Daoy (cell line): ENCODE measurements at places on chromosomes 2 and 18. TPM values are rescaled to one million over a fixed set of nuclear protein-coding genes. Genes with fewer than 3 reads are reported as not detected.

GRCh38 chr2:168434146-168434545, 21.9 kb upstream of the CERS6 start:
- DNase-seq: peak; percentile 13

DNA sequence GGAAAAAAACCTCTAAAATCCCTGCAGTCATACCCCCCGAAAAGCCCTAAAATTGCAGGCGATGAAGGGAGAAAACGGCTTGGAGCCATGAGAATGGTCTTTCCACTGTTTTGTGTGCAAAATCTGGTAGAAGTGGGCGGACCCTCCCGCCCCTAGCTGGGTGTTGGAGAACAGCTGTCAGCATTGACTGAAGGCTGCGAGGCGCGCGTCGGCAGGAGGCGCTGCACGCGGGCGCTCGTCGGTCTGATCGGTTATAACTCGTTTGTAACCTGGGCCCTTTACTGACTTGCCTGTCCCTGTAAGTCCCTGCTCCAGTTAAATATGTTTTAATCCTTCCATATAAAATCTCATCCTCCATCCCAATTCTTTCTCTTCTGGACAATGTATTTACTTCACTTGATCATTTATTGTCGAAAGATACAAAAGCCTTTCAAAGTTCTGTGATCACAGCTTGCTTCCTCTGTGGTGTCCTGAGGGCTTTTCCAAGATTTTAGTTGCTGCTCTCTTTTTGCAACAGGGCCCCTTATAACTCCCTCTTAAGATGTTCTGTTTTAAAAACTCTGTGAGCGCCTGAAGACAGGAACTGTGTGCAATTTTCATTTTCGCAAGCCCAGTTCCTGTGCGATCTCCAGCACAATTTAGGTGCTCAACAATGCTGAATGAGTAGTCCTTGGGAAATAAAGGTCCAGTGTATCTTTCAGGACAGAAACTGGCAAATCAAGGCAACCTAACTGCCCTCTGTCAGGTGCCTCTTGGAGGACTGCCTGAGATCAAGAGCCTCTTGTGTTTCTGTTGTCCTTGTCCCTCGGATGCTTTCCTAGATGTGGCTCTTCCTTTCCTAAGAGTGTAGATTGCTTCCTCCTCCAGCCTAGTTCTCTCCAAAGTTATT, 918 bp upstream of the HNRNPLL start:
- DNase-seq: peak; percentile 92

The STARD6 gene
- 0.11 TPM in 1 of 2 replicates, not detected in the other for total RNA-seq

The RBM44 gene
- total RNA-seq: 0.06 and 0.30 TPM in 2 replicates

DNA sequence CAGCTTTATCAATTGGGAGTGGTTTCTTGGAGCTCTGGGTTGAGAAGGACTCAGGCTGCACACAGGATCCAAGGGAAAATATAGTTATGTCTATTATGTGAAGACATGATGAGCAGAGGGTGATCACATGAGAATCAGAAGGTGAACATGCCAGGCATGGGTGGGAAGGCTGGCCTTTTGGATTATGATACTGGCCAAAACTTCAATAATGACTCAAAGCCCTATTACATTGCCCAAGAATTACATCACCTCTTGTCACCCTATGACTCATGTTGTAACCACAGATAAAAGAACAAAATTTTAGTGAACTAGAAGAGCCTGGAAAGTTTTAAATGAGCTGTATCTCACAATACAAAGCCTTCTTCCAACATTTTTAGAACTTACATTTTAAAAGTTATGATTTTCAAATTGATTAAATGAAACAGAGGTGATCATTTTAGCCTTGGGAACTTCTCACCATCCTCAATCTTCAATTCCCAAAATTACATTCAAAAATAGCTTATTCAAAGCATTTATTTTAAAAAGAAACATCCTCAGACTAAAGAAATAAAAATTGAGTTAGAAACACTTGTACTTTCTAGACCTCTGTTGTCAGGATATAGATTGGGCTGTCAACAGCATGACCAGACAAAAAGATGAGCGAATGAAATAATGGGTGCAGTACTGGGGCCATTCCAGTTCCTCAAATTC, 428.3 kb downstream of the MBD2 start:
- no peak for DNase-seq

GRCh38 chr2:150150144-150150543, 337.3 kb downstream of the RND3 start:
- DNase-seq: no peak

The C2orf80 gene
- not detected in 2 replicates for total RNA-seq

DNA sequence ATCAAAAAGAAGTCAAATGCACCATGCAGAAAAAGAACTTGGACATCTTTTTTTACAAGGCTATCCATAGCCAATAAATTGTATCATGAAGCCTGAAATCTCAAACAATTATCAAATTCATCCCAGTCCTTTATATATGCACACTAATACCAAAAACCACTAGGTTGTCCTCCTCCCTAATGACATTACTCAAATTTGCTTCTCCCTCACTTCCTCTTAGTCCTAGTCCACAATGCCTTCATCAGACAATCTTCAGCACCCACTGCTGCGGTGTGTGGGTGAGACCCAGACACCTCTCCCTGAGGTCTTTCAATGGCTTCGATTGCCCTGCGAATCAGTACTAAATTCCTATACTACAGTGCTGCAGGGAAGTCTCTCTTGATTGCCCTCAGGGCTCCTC, 58.1 kb downstream of the CLASP1 start:
- no peak for DNase-seq

The RBM43 gene
- 0.57 and 0.83 TPM in 2 replicates for total RNA-seq

DNA sequence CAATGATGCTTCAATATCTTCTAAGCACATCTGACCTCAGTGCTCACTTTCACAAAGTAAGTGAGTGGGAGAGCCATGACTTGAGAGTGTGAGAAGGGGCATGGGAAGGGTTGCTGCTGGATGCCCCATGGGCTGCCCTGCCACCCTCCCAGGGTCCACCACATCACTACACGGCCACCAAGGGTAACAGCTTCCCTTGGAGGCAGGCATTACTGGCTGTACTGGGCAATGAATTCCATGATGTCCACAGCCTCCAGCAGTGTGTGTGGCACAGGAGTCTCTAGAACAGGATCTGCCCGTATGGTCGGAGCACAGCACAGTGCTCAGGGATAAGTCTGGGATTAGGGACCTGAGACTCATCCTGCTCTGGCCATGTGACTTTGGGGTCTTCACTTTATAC, 481.0 kb upstream of the MYT1L start:
- DNase-seq: no peak

- DNase-seq: no peak
These were observed 52.2 kb downstream of the MARCO start for GRCh38 chr2:118994172-118994700.

DNA sequence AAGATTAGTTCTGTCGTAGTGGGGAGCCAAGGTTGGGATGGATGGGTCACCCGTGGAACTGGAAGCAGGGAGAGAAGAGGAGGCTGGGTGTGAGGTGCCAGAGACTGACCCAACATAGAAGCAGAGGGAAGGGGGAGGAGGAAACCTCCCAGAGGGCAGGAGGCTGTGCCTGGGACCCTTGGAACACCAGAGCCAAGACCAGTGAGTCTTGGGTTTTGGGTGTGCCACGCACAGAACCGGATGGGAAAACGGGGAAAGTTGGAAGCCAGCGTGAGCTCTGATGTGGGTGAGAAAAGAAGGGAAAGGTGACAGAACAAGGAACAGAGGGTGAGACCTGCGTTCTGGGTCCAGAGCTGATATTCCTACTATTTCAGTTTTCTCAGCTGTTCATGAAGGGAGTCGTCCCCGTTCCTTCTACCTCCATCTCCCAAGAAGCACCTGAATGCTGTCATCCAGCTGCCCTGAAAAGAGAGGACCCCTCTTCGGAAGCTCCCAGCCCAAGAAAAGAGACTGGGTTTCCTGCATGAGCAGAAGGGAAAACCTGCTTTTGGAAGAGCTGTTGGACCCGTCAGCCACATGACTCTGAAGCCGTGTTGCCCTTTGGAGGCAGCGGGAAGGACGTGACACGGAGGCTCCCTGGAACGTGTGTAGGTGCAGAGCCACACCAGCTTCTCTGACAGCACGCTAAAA, 250.1 kb downstream of the NDUFA10 start:
- DNase-seq: no peak

DNA sequence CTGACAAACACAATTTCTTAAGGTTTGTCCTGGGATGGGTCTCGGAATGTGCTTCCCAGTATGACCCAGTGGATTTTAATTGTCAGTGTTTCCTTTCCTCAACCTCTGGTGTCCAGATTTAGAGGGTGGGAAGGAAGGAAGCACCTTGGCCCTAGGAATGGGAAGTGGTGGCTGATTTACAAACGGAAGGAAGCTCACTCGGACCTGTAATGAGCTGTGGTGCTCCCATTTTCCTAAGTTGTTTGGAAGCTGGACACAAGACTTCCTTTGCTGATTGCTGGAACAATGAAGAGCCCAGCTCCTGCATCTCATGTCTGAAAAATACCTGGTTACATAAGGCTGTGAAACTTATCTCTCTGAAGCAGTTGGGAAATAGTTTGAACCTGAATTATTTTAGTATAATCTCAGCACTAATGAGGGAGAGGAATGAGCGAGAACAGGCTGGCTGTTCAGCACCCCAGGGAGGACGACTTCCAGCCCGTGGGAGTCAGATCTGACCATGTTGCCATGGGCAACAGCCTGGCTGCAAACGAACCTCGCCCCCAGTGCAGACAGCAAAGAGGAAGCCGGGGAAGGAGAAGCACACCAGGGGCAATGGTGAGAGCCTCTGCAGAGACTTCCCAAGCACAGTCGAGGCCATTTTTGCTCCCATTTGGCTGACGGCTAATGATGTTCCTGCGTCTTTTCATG, 74.4 kb upstream of the ASB18 start:
- DNase-seq: peak; percentile 40

DNA sequence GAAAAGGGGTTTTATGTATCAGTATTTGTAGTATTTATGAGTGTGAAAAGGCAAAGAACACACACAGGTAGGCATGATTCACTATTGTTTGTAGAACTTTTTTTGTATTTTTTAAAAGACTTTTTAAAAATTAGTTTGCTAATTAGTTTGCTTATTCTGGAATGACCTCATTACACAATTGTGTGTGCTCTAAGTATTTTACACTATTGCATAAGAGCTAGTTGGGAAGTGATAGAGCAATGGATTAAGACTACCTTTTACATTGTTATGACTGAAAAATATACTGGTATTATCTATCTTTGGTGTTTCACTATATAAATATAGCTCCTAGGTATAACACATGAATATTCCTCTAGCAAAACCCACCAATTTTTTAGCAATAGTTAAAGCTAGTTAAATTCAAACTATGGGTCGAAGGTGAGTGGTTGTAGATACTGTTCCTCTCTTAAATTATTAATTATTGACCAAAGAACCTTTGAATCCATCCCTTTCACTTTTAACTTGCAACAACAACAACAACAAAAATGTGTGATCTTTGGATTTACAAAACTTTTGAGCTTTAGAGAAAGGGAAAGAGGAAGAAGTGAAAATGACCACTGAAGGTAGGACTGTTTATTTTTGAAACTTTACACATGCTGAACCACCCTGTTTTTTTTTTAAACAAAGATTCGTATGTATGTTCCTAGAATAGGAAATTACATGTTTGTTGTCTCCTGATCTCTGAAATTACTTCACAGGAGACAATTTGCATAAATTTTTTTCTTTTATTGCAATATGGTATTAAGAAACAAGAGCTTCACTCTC, 18.7 kb downstream of the ITPRID2 start:
- DNase-seq: no peak

- DNase-seq: no peak
These were observed 75.0 kb downstream of the CERS6 start for GRCh38 chr2:168530982-168531622.

The ERMN gene
- total RNA-seq: 0.29 TPM in 1 of 2 replicates, not detected in the other

- no peak for DNase-seq
These were observed 18.5 kb upstream of the SERPINB12 start for GRCh38 chr18:63523660-63524059.

The MAP3K19 gene
- total RNA-seq: not detected in 2 replicates

GRCh38 chr2:150789376-150789905, 302.0 kb upstream of the RND3 start:
- DNase-seq: no peak

The ST8SIA5 gene
- 0.03 and 0.40 TPM in 2 replicates for total RNA-seq

- DNase-seq: no peak
These were observed 257.0 kb upstream of the GYPC start for GRCh38 chr2:126399001-126399400.

GRCh38 chr2:226256237-226256636, 543.4 kb downstream of the IRS1 start:
- DNase-seq: peak; percentile 27

The TLX2 gene
- total RNA-seq: 0.77 TPM in 1 of 2 replicates, not detected in the other

DNA sequence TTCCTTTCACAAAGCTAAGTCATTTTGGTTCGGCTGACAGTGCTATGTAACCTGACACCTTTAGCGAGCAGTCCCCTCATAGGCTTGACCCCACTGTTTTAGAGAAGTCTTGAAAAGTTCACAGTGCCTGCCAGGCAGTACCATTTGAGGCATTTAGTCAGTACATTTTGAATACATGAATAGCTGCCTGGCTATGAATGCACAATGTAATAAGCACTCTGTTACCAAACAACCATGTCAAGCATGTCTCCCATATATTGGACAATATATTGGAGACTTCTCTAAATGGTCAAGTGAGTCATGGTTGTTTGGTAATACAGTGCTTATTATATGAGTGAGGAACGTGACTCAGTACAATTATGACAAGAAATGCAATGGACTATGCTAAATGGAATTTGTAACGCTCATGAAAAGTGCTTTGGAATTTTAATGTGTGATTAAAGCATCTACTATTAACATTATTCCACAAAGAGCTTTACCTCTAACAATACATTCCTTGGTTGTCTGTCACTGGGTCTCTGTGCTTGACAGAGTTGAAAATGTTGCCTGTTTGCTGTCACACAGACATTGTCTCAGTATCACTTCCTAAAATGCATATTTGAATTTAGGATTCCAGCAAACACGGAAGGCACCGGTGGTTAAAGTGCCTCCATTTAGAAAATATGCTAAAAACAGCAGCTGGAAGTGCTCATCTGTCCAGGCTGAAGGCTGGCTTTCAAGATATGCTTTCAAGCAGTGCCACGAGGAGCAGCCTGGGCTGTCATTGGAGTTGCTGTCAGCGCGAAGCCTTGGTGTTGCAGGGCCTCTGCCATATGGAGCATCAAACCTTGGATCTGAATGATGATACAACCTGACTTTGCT, 458.6 kb downstream of the FBXO15 start:
- peak; percentile 45 for DNase-seq

GRCh38 chr18:54948350-54948837, 10.9 kb downstream of the CCDC68 start:
- no peak for DNase-seq

The TWIST2 gene
- 20.4 and 34.3 TPM in 2 replicates for total RNA-seq

- DNase-seq: no peak
These were observed 352.4 kb downstream of the ZNF516 start for GRCh38 chr18:76142611-76143010.

DNA sequence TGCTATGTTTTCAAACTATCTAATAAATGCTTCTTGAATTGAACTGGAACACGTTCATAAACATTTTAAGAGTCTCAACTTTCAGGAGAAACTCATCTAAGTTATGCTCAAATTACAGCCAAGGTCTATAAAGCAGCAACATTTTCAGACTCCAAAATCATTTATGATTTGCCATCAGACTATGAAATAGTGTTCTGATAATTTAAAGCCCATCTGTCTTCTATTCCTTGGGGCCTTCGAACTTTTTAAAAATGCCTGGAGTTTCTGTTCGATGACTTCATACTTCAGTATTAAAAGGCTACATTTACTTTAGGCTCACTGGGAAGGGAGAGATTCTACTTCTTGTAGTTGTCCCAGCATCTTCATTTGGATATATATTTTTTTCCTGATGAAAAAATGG, 73.6 kb upstream of the NXPH2 start:
- no peak for DNase-seq

The CRYGC gene
- total RNA-seq: not detected in 2 replicates

- no peak for DNase-seq
These were observed 87.3 kb downstream of the MARCO start for GRCh38 chr2:119029297-119029696.

The ANKRD36 gene
- 7.9 and 18.4 TPM in 2 replicates for total RNA-seq

GRCh38 chr2:219003267-219003634, 10.0 kb upstream of the CRYBA2 start:
- DNase-seq: no peak

The SULT1C2 gene
- 1.0 and 7.7 TPM in 2 replicates for total RNA-seq
